Activated T-helper 1 cell treated with anti-CD3 and anti-CD28 coated beads, Interleukin-2, amount 50 U/mL, for 16 hours (primary cell): ENCODE measurements at places on chromosomes 2 and 18.

DNA sequence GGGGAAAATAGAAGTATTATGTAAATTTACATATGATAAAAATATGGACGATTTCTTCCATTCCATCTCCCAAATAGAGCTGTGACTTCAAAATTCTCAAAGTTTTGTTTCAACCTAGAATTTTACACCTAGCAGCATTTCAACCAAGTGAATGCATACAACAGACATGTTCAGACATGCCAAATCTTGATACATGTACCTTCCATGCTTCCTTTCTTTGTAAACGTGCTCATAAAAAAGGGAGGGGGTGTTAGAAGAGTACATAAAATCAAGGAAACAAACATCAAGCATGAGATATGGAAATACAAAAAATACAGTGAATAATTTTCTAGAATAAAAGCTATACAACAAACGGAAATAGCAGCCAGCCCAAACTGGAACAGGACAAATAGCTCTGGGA is 974.2 kb downstream of the ERBB4 start:
- no peak for DNase-seq

- DNase-seq = no peak
These were observed 6.8 kb downstream of the ZCCHC2 start for GRCh38 chr18:62529597-62529996.

DNA sequence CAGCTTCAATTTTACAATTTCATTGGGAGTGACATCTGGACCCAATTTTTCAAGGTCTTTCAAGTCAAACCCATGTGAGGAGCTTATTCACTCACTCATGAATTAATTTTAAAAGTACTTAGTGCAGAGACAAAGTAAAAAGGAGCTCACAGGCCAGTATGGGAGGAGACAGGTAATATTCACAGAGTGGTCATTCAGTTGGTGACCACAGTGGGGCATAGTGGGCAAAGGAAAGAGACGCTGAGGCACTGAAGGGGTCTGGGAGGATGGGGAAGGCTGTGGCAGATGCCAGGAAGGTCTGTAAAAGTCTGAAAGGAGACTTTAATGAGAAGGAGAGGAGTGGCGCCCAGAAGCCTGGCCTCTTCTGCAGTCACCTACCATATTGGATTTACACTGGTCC is 76.0 kb downstream of the CD8B2 start:
- no peak for DNase-seq

GRCh38 chr2:231708773-231709635 is 679 bp downstream of the PTMA start:
- peak; percentile 52 for DNase-seq

DNA sequence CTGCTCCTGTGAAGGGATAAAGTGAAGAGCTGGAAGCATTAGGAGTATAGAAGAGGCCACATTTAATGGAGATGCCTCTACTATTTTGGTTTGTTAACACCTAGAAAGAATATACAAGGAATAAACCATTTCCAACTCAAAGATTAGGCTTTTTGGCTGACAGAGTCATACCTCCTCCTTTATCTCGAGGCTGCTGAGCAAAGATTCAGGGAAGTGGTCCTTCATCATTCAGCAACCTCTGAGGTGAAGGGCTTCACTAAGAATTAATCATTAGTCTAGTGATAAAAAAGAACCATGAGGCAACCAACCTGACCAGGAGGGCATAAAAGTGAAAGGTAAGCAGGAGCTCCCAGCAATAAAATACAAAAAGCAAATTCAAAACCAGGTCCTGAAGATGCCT is 25.8 kb downstream of the AAK1 start:
- DNase-seq = no peak

- no peak for DNase-seq
These were observed 139.9 kb downstream of the THADA start for GRCh38 chr2:43455731-43456642.

DNA sequence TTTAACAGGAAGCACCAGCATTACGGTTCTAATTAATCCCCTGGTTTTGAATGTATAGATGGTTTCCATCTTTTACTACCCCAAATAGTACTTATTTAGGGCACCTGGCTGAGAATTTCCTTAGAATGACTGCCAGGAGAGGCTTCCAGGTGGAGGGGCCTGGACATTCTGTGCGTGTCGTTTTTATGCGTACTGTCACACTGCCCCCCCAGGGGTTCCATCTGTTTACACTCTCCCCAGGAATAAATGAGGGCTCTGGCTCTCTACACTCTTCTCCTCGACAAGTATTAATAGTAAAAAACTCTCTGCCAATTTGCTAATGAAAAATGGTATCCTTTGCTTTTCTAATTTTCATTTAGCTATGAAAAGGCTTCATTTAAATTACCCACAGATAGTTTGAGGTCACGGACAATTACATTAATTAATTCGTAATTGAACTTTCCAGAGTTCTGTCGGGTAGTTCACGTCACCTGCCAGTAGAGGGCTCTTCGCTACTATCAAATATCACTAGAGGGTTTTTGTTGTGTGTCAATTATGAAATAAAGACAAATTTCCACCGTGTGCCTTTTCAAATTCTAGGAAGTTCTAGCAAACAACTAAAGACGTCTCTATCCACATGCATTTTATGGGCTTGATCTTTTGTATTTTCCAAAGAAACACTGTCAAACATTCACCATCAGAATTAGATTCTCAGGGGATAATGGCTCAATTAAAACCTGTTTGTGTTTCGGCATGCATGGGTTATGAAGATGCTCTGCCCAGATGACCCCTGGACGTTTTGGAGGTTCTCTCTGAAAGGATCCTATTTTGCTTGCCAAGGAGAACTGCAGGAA is 88.8 kb upstream of the ASB18 start:
- DNase-seq = no peak

DNA sequence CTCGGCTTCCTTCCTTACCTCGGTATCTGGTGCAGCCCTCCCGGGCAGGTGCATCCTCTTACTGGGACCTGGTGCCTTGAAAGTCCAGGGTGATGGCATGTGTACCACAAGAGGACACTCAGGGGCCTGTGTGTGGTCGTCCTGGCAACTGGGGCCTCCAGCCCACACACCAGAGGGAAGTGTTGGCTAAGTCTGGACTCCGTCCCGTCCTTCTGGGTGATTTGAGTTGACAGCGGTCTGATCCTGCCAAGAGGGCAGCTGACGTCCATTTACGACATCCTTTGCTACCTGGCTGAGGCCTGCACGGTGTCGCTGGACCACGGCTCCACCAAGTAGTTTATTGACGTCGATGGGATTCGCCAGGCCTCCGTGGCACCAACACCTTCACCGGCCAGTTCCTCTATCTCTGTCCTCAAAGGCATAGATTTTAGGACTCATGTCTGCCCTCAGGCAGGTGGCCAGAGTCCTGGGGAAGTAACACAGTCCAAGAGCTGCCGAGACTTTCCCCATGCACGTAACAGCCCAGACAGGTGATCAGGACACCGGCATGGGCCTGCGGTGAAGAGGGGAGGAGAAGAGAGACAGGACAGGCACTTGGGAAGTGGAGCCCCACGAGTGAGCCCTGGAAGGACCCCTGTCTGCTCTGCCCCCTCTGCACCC is 186.0 kb upstream of the HDAC4 start:
- DNase-seq = no peak

DNA sequence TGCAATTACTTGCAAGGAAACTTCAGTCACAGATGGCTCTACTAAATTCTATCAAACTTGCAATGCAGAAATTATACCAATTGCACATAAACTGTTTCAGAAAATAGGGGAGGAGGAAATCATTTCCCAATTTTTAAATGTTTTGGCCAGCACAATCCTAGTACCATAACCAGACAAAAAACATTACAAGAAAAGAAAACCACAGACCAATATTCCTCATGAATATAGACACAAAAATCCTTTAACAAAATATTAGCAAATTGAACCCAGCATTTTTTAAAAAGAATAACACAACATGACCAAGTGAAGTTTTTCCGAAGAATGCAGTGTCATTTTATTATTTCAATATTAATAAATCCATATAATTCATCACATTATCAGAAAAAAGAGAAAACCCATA is 45.8 kb downstream of the INO80C start:
- no peak for DNase-seq

- DNase-seq = no peak
These were observed 291.0 kb upstream of the DOK6 start for GRCh38 chr18:69109686-69110085.

GRCh38 chr2:16650287-16651249 is 15.1 kb downstream of the CYRIA start:
- no peak for DNase-seq

- DNase-seq = no peak
These were observed 44.7 kb downstream of the AFTPH start for GRCh38 chr2:64568836-64569235.

- no peak for DNase-seq
These were observed 82.3 kb downstream of the TFCP2L1 start for GRCh38 chr2:121202541-121203310.

- DNase-seq = no peak
These were observed 1.3 kb upstream of the VWA3B start for GRCh38 chr2:98085649-98086048.
